ENCODE measurements at places on chromosomes 2 and 18.

GRCh38 chr2:23475036-23475435, 90.1 kb downstream of the KLHL29 start:
- DNase-seq, result no peak

DNA sequence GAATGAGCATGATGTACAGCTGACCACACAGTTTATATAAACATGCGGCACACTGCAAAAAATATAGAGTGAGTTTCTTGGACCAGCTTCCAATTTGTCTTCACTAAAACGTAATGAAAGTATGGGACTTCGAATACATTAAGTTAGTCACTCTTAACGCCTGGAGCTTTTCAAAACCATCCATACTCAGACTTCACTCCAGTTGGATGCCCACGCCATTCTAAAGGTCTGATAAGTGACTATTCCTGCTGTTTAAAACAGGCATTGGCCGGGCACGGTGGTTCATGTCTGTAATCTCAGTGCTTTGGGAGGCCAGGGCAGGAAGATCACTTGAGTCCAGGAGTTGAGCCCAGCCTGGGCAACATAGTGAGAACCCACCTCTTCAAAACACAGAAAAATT, 84.6 kb downstream of the MYL12B start:
- DNase-seq, result no peak

DNA sequence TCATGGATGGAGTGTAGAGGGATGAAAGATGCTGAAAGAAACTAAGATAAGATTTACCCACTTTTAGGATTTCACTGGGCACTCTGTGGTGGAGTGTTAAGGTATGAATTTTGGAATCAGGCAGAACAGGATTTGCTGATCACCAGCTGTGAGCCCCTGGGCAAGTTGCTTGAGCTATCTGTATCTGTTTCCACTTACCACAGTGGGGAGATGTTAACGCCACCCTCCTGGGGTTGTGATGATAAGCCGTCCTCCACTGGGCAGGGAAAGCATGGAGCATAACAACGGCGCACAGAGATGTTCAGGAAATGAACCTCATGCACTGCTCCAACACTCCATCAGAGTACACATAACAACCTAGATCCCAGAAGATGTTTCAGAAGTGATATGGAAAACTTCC, 160.6 kb downstream of the MTCL1 start:
- DNase-seq, result no peak

DNA sequence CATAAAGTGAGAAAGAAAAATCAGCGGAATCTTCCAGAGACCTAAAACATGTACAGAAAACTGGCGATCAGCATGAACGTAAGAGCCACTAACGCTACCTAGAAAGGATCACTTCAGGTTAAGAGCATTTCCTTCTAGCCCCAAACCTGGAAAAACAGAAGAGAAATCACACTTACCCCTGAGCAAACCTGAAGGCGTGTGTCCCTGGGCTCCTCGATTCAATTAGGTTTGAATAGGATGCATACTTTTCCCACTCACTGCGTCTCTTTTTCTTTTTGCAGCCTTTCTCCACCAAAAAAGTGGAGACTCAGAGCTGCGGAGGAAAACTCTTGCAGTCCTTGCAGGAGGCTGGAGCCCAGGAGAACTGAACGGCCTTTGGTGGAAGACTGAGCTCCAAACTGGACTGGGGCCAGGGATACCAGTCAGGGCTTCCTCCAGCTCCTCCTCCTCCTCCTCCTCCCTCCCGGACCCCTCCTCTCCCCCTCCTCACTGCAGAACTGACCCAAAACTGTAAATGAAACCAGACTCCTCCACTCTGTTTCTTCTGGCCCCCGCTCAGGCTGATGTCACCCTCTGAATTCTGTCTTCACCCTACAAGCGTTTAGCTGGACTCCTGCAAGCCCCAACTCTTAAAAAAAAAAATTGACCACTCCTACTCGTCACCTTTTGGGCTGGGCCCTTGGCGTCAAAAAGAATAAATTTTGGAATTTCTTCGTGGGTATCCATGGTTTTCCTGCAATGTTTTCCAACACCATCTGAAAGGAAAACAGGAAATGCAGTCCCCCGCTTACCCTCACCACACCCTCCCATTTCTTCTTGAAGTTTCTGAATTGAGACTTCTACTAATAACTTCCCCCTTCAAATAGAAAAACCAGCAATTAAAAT, at the start of gene COL6A3:
COL6A3 (minus strand) TSS at position 388 of the 885 bp plus-strand sequence. CDS start 17,347 bp downstream, outside the sequence.
- DNase-seq, result no peak

GRCh38 chr18:446941-447560, 53.5 kb downstream of the COLEC12 start:
- DNase-seq, result no peak

GRCh38 chr18:26963292-26963691, 97.8 kb upstream of the AQP4 start:
- no peak for DNase-seq

DNA sequence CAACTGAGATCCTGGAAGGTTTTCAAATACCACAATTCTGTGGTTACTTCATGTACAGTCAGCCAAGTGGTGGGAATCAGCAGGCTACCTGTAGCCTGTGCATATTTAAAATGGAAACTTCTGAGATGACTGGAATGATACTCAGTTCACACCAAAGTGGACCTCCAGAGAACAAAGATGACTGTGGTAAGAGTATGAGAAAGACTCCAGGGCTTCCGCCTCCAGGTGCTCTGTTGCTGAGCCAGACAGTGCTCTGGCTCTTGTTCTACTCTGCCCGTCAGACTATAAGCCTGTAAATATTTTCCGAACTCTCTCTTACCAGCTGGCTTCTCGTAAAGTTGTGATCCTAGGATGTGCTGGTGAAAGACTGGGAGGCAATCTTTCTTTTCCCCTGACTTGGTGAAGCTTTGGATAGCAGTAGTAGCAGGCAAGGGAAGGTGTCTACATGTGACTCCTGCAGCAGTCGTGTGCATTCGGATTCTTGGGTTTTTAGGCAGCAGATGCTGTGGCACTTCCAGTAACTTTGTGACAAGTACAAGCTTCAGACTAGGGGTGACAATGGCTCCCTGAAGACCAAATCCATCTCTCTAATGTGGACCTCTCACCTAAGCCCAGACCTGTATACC, 23.1 kb downstream of the ST3GAL5 start:
- no peak for DNase-seq

- no peak for DNase-seq
These were observed 40.3 kb upstream of the KCNJ13 start for GRCh38 chr2:232816657-232817056.

GRCh38 chr2:158782616-158783015, 12.5 kb upstream of the DAPL1 start:
- DNase-seq, result no peak

- DNase-seq, result no peak
These were observed 98.4 kb downstream of the USP40 start for GRCh38 chr2:233468047-233468740.

DNA sequence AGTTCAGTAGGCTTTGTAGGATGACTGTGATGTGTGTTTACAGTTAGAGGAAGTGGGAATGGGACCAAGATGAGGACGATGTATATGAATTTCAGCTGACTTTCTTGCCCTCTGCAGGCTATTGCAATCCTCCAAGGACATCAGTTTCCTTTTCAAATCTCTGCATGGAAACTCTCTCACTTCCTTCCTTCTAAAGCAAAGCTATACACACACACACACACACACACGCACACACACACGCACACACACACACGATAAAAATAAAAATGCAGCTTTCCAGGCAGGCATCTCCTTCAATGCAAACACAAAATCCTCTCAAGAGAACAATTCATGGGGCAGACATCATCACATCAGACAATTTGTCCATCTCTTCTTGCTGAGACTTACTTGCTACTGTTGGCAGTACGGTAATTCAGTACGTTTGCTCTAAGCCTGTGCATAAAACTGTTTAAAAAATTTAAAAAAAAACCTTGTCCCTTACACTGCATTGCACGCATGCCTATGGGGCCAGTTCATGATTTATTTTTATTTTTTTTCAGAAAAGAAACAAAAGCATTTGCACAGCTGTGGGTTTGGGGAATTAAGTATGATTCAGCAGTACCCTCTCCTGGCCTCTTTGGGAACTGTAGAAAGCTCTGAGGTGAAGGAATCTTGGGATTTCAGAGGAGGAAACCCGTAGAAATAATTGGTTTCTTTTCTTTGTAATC, 27.1 kb upstream of the ICOS start:
- DNase-seq, result no peak

GRCh38 chr2:157508676-157509075, 64.8 kb upstream of the CYTIP start:
- DNase-seq, result no peak

GRCh38 chr18:4640349-4641012, 185.4 kb upstream of the DLGAP1 start:
- DNase-seq, result no peak

- no peak for DNase-seq
These were observed 103.6 kb downstream of the DOCK10 start for GRCh38 chr2:224938651-224939182.

DNA sequence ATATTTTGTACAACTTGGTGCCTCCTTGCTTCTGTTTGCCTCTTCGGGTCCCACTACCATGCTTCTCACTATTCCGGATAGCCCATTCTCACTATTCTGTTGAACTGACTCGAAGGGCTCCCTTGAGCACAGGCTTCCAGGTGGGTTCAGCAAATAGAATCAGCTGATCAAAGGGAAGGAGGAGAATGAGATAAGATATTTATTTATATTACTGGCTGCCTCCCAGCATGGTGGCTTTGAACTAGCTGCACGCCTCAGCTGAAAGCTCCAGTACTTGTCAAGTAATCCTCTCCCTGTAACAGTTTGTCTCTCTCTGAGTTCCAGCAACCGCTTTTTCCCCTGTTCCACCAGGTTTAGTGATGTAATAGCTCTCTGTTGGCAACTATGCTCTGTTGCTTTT, 187.8 kb upstream of the HNRNPA3 start:
- DNase-seq, result no peak

- DNase-seq, result no peak
These were observed 318.1 kb downstream of the TRIB2 start for GRCh38 chr2:13034861-13035260.

- no peak for DNase-seq
These were observed 97.9 kb upstream of the RIOK3 start for GRCh38 chr18:23355206-23355605.

GRCh38 chr2:174606336-174606735, 8.7 kb upstream of the WIPF1 start:
- no peak for DNase-seq

DNA sequence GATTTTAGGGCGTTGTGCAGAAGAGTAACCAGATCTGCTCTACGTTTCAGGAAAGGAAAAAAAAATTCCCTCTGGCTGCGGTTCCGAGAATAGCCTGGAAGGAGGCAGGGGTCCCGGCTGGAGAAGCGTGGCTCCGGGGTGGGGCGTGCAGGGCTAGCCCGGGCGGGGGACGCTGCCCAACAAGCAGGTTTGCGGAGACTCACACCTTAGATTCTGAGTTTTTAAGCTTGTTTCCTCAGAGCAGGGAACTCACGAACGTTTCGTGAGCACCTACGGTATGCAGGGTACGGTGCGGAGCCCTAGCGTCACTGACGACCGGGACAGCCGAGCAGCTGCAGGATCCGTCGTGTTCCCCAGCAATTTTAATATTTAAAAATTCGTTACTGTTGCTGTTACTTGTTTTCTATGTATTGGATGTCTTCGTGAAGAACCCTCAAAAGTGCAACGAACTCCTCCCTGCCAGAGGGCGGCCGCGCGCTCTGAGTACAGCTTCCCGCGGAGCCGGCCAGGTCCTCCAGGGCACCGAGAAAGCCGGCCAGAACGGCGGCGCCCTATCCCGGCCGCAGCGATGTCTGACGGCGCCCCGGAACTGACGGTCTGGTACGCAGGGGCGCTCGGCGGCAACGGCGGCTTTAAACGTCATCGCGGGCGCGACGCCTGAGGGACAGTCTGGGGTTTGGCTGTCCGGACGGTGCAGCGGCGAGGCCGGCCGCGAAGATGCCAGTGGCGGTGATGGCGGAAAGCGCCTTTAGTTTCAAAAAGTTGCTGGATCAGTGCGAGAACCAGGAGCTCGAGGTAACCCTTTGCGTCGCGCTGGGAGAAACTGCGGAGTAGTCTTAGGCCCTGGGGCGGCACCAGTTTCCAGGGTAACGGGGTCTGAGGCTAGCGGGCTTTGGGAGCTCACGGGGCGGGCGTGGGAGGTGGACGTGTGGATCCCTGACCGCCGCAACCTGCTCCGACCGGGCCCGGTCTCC, at the start of gene COPS8:
COPS8 (plus strand) TSS at position 642 of the 974 bp plus-strand sequence; CDS start at position 718, 76 bp downstream.
- no peak for DNase-seq

GRCh38 chr2:231364961-231365810, 30.3 kb upstream of the B3GNT7 start:
- DNase-seq, result no peak

DNA sequence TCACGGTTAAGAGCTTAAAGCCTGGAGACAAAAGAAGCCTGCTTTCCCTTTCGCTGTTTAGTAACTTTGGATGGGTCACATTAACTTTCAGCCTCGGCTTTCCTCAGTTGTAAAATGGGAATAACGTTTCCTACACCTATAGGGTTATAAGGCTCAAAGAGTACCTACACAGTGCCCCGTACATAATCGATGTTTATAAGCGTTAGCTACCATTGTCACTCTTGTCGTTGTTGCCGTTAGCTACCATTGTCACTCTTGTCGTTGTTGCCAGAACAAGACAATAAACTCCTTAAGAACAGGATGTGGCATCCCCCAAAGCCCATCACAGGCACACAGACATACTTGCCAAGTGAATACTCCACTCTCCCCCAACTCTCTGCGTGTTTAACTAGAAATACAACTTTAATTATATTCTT, 901 bp upstream of the MFSD6 start:
- DNase-seq, result no peak

- DNase-seq, result no peak
These were observed 129.9 kb downstream of the BCL11A start for GRCh38 chr2:60423505-60423904.

DNA sequence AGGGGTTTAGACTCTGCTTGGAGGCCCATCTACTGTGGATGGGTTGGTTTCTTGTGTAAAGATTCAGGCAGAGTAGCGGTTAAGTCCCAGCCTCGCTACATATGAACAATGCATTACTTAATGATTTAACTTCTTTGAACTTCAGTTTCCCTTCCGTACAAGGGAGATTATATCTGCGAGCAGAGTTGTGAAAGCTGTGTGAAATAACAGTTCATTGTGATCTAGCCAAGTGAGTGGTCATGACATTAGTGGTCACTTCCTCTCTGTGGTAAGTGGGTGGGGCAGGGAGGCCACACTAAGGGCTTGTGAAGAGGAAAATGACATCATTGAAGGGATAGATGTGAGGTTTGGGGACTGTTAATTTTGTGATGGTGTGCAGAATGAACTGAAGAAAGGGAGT, 14.1 kb upstream of the MEX3C start:
- no peak for DNase-seq

DNA sequence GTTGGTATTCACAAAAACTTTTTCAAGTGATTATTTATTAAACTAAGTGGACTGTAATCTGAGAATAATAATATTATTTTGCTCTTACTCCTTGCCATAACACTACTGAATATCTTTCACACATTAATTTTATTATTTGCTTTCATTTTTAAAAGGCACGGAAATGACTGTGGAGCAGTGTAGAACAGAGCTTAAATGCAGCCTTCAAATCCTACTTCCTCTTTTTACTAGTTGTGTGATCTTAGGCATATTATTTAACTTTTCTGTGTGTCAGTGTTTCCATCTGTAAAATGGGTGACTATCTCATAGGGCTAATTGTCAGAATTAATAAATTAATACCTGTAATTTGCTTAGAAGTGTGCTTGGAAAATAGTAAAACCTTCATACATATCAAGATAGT, 55.5 kb upstream of the SLC8A1 start:
- DNase-seq, result no peak

Measured in epithelial cell of proximal tubule (primary cell).